ENCODE measurements at places on chromosomes 7 and 10.

GRCh38 chr7:115032715-115033703 lies 111.1 kb downstream of the MDFIC start:
- DNase-seq = no peak

- no peak for DNase-seq
These were observed 31.0 kb downstream of the MKI67 start for GRCh38 chr10:128095027-128095752.

DNA sequence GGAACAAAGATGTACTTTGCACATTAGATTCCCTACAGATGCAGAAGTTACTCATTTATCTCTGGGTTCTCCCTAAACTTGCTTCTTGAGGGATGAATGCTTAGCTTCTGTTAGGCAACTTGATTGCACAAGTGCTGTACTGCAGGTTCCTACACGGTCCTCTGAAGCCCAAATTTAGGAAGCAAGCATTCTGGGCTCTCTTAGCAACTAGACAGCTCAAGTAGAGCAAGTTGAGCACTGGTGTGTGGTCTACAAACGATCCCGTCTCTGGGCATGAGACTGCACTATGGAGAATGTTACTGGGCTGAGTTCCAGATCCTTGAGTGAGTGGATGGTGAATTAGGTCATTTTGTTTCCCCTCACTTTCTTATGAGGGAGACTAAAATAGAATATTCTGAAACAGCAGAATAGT lies 14.3 kb downstream of the SEMA3D start:
- DNase-seq = no peak

DNA sequence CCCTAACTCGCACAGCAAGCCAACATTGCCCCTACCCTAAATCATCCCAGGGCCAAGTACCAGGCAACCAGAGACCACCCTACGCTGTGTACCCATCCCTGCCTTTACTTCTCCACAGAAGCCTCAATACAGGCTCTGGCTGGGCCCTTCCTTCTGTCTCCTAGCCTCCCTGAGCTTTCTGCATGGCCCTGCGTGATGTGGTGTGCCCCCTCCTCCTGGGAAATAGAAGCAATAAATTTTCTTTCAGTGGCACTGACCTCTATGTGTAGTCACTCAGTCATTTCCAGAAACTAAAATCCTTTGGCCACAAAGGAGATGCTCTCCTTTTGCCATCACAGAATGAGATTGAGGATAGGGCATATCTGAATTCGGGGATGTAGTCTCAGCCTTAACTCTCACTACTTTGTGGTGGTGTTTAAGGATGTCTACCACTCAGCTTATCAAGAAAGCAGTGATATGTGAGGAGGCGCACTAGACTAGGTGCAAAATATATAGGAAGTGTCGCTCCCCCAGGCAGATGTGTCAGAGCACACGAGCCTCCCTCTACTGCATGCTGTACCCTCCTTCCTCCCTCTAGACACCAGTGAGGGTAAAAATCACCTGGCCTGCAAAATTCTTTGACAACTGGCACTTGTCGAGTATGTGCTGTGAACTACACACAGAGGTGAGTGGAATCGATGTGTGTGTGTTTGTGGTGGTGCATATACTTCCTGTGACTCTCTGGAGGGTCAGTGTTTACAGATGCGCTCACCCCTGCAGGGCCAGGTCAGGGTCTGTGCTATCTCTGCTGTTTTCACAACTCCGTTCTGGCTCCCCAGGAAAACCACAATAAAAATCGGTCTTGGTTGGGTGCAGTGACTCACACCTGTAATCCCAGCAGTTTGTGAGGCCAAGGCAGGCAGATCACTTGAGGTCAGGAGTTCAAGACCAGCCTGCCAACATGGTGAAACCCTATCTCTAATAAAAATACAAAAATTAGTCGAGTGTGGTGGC lies 825.9 kb upstream of the IGFBP3 start:
- no peak for DNase-seq

- DNase-seq = no peak
These were observed 985 bp upstream of the ETV1 start for GRCh38 chr7:13990319-13990983.

- DNase-seq = no peak
These were observed 50.6 kb downstream of the GRK5 start for GRCh38 chr10:119257899-119258419.

- no peak for DNase-seq
These were observed 17.4 kb upstream of the ZNF273 start for GRCh38 chr7:64885520-64886240.

- no peak for DNase-seq
These were observed 86.2 kb downstream of the APBB1IP start for GRCh38 chr10:26524161-26524896.

GRCh38 chr7:123460616-123461015 lies 73.8 kb downstream of the IQUB start:
- no peak for DNase-seq

GRCh38 chr10:76015245-76015644 lies 583.8 kb downstream of the LRMDA start:
- no peak for DNase-seq

DNA sequence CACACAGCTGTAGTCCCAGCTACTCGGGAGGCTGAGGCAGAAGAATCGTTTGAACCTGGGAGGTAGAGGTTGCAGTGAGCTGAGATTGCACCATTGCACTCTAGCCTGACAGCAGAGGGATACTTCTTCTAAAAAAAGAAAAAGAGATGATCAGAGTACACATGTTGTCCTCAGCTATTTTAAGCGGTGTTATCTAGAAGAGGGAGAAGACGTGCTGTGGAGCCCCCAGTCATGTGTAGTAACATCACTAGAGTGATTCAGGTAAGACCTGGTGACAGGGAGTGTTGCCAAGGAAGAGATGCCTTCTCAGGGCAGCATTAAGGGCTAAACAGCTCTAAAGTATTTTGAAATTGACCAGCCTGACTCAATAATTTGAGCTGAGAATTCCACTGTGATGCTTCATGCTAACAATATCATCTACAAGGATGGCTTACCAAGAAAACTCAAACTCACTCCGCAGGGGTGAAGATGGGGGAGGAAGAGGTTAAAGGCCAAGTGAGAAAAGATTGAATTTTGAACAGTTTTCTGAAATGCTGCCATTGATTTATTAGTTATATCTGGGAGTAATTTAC lies 97.4 kb downstream of the KLF6 start:
- DNase-seq = no peak

DNA sequence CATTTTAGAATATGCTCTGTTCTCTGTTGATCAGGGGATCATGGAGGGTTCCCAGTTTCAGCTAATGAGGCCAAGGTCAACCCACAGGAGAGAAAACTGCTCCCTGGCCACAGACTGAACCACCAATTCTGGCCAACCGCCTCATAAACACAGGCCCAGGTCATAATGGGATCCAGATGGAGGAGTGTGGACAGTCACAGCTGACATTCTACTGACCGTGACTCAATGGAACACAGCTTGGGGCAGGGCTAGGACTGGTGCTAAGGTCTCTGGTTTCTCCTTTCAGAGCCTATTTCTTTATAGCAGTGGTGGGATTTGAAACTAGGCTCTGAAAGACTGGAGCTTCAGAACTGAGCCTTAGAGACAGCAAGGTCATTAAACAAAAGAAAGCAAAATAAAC lies 68.3 kb downstream of the HIPK2 start:
- DNase-seq = no peak

DNA sequence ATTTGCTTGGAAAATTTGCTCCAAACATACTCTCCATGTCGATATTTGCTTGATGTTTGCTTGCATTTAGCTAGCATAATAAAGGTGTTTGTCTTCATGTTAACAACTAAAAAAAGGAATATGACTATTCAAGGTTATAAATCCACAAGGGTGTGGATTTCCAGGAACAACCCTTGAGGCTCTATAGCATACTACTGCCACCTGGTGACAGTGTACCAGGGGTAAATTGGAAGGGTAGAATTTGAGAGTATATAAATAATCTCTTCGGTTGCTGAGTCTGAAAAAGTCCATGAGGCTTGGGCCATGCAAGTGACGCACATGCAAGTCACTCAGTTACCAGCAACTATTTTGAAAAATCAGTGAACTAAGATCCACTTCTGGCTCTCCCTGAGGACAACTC lies 68.4 kb downstream of the SLIT1 start:
- DNase-seq = no peak

GRCh38 chr7:150337179-150337578 lies 4.2 kb downstream of the RARRES2 start:
- DNase-seq = no peak

DNA sequence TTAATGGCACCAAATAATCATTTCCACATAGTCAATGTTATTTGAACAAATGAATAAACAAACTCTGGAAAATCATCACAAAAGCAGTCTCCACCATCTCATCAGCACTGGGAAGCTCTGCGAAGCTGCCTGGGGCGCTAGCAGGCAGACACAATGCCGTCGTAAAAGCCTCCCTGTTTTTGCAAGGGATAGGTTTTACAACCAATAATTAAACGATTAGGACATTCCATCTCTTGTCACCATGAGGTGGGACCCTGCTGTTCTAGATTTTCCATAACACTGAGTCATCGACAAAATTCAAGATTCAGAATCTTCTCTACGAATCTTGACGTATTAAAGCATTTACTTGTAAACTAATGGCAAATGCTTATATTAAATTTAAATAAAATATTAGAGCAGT lies 172.8 kb upstream of the AKR1E2 start:
- no peak for DNase-seq

GRCh38 chr10:123409884-123410283 lies 255.7 kb downstream of the BUB3 start:
- no peak for DNase-seq

- DNase-seq = no peak
These were observed 118.8 kb upstream of the UNC5B start for GRCh38 chr10:71093531-71093930.

GRCh38 chr7:95632609-95633008 lies 36.3 kb upstream of the PDK4 start:
- DNase-seq = no peak

DNA sequence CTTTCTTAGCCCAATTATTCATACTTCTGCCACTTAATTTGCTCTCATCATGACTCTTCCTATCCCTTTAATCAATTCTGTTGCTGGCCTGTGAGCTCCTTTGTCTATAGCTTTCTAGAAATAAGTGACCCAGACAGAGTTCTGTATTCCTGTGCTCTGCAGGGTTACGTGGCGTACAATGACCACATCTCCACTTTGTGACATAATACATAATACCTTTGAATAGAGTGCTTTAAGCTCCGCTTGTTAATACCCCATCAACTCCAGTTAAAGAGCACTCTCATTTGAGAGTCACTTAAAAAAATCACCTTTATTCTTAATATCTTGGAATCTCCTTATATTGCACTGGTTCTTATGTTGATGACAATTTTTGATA lies 619.0 kb downstream of the PARD3 start:
- no peak for DNase-seq

DNA sequence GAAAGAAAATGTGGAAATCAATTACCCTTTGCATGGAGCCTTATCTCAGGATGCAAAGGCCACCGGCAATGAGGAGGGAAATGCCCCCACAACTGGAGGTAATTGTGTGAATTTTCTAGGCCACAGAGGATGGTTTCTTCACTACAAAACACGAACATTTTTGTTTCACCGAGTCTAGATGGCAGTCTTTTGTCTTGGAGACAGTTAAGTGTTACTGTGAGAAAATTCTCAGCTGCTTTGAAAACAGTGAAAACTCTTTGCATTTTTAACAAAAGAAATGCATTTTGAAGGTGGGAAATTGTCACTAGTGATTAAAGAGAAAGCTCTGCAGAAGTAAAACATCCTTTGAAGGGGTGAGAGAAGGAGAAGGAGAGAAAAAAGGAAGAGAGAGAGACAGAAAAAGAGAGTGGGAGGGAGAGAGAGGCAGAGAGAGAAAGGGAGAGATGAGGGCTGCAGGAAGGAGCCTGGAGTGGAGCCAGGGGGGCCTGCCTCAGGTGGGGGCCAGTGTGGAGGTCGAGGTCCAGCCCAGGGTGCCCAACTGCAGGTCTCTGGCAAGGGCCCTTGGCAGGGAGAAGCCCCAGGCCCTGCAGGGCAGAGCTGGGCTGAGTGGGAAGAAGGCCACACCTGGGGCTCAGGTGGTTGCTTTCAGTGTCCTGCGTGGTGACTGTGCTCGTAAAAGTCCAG lies 261.4 kb downstream of the ADARB2 start:
- no peak for DNase-seq

DNA sequence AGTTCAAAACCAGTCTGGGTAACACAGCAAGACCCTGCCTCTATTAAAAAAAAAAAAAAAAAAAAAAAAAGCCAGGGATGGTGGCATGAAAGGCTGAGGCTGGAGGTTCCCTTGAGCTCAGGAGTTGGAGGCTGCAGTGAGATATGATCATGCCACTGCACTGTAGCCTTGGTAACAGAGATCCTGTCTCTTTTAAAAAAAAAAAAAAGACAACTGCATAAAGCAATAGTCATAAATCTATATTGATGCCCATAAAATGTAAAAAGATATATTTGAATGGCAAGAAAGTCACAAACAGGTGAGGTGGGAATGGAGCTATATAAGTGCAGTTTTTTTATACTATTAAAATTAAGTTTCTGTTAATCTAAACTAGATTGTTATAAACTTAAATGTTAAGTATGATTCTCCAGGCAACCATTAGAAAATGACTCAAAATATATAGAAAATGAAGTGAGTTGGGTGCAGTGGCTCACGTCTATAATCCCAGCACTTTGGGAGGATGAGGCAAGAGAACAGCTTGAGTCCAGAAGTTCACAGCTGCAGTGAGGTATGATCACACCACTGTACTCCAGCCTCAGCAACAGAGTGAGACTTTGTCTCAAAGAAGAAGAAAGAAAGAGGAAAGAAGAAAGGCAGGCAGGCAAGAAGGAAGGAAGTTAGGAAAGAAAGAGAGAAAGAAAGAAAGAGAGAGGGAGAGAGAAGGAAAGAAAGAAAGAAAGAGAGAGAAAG lies 13.4 kb upstream of the HNRNPH3 start:
- DNase-seq = no peak

All from stimulated activated CD4-positive, alpha-beta T cell treated with anti-CD3 and anti-CD28 coated beads, Interleukin-2, amount 100 ng/mL, for 48 hours (primary cell).